Heart left ventricle (tissue), 16 donors: ENCODE measurements at places on chromosomes 6 and 20. TPM values are rescaled to one million over a fixed set of nuclear protein-coding genes. Genes with fewer than 3 reads are reported as not detected.

HSPA12B gene
- 11.8 TPM for polyA plus RNA-seq

CAGE1 gene
- polyA plus RNA-seq = not detected

MATN4 gene
- polyA plus RNA-seq = not detected

NKAIN2 gene
- polyA plus RNA-seq = 0.19 TPM

CLIC5 gene
- polyA plus RNA-seq = 63.2 TPM

CCDC170 gene
- polyA plus RNA-seq = 0.07 TPM

HLA-DRA gene
- polyA plus RNA-seq = 57.1 TPM

CEBPB gene
- 19.8 TPM for polyA plus RNA-seq

ADGRF4 gene
- polyA plus RNA-seq = not detected

C6orf15 gene
- not detected for polyA plus RNA-seq

TREML2 gene
- not detected for polyA plus RNA-seq

SIRPB1 gene
- 0.35 TPM for polyA plus RNA-seq

SYNGAP1 gene
- polyA plus RNA-seq = 5.0 TPM

OVOL2 gene
- not detected for polyA plus RNA-seq

HSPA1B gene
- polyA plus RNA-seq = 149 TPM

UNC5CL gene
- 0.50 TPM for polyA plus RNA-seq

CRISP1 gene
- polyA plus RNA-seq = not detected

SEMG1 gene
- not detected for polyA plus RNA-seq

TNFRSF6B gene
- polyA plus RNA-seq = 6.4 TPM

PRSS16 gene
- not detected for polyA plus RNA-seq

BMP5 gene
- polyA plus RNA-seq = 4.1 TPM

MTHFD1L gene
- polyA plus RNA-seq = 9.1 TPM

CTNNBL1 gene
- polyA plus RNA-seq = 56.2 TPM
